ENCODE measurements at places on chromosomes 12 and 14.

GRCh38 chr12:99975321-99975720 lies 9.4 kb downstream of the ANKS1B start:
- DNase-seq, result no peak

DNA sequence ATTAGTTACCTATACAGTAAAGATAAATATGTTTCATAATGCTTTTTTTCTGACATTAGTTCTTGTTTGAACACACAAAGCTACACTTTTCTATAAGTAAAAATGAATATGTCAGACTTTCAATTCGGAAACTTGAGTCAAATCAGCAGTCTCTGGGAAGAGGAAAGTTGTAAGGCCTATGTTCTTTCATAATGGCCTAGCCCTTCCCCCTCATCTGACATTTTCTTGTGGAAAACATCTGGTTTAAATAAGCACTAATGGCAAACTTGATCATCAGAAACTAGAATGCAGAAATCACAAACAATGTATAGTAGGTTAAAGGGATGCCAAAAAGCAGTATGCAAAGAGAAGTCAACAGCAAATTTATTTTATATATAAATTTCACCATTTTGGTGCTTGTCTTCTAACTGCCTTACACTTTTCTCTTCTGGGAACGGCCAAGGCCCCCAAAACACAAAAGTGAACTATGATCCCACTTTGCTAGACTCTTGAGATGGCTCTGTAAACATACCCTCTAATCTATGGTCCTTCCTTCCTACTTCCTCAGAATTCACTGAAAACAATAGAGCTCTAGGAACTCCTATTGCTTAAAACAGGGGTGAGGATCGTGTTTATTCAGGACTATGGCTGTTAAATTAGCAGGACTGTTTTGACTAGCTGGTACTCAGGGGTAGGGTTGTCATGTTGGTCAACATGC lies 444.1 kb downstream of the RAD51B start:
- peak; percentile 62 for DNase-seq

GRCh38 chr12:66633676-66634075 lies 45.2 kb downstream of the GRIP1 start:
- DNase-seq, result peak; percentile 2

DNA sequence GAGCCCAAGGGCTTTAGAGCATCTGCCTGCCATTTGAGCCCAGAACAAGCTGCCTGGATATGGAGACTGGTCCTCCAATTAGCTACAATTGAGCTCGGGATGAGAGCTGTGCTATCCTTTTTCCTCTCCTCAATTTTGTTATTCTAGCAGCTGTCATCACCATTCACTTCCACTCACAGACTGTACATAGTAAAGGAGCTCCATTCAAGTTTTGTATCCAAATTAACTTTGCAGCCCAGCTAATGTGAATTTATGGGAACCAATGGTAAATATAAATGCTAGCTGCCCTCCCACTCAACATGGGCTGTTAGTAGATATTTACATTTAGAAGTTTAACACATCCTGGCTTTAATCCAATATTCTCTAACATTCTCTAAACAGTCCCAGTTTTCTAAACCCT lies 44.6 kb downstream of the BMP4 start:
- no peak for DNase-seq

DNA sequence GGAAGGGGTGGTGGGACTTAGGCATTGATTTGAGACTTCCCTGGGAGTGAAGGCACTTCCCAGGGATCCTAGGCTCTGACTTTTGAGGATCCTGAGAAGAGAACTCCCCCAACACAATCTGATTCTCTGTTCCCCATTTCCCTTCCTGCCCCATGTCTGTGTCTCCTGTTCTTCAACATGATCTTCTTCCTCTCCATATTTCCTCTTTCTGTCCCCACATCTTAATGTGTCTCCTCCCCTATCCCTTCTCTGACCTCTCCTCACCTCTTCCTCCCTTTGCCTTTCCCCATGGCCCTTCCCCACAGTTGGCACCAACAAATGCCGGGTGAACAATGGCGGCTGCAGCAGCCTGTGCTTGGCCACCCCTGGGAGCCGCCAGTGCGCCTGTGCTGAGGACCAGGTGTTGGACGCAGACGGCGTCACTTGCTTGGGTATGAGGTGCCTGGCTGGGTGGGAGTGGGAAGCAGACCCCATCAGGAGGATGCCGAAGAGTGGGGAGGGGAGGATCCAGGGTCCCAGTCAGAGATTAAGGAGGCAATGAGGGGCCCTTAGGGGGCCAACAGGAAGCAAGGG lies 15.2 kb upstream of the LRP1-AS start:
- no peak for DNase-seq

DNA sequence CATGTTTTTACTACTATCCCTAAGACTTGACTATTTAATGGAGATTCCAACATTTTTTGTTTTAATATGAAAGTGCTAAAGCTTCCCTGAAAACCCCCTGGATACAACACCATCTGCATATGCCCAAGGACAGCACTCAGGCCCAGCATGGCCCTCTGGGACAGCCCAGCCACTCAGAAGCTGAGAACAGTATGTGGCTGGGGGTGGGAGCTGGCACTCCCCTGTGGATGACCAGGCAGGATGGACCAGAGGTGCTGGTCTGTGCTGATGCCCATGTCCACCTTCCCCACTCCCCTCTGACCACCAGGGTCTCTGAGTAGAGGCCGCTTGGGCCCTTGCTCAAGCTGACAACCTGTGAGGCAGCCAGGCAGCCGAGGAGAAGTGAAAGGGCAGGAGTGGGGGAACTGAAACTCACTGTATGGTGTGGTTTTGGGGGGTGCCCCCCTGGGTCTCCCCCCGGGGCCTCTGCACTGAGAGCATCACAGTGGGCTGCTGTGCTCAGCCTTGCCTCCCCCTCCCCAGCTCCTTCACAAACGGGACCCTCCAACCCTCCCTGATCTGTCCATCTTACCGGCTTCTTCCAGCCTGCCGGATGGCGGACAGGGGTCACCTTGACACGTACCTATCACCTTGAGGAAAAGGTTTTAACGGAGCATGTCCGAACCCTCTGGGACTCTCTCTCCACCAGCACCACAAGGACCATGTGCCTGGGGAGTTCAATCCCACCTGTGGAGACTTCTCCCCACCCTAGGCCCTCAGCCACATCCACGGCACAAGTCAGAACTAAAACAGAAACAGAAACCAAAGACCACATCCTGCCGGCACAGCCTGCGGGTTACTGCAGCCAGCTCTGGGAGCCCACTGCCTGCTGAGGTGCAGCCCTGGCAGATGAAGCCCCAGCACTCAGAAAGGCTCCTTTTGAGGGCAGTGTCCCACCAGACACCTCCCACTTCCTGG lies at the start of gene TMEM229B:
Gene TMEM229B, minus strand, starts transcription at position 785 of the 957 bp plus-strand sequence. CDS start 14,798 bp downstream, outside the sequence.
- peak; percentile 6 for DNase-seq

- no peak for DNase-seq
Observed at GRCh38 chr14:67833403-67833802, 13.8 kb downstream of the RAD51B start.

- peak; percentile 16 for DNase-seq
Observed at GRCh38 chr12:6767353-6768319, 1.5 kb downstream of the PTMS start.

GRCh38 chr12:24278832-24279231 lies 329.4 kb upstream of the SOX5 start:
- no peak for DNase-seq

DNA sequence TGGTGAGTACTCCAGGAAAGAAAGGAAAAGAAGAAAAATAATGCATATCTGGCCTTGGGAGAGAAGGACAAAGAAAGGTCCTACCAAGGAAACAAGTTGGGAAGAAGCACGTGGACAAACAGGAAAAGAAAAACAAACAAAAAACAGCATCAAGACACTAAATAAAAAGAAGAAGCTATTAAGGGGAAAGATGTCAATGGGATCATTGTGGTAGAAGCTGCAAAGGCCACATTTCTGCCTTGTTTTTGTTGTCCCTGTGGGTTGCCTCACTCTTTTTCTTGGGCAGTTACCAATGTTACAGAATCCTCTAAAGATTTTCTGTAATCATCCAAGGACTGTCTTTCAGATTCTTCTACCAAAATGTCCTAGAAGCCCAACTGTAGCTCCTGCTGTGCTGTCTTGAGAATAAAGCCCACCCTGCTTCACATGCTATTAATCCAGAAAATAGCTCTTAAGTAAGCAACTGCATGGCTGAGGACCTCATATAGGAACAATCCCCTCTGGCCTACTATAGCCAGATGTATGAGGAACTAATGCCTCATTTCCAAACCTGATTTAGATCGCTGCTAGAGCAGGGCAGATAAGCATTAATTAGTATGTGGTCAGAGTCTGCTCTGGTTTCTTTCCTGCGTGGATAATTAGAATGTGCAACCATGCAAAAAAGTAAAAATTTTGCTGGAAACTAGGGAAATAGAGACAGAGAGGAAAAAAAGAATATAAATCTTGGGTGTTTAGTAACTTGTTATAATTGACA lies 10.2 kb upstream of the CPNE8 start:
- DNase-seq, result no peak

GRCh38 chr12:107873223-107873622 lies 98.7 kb downstream of the ASCL4 start:
- no peak for DNase-seq

- no peak for DNase-seq
Observed at GRCh38 chr14:53620890-53621289, 335.7 kb downstream of the BMP4 start.

DNA sequence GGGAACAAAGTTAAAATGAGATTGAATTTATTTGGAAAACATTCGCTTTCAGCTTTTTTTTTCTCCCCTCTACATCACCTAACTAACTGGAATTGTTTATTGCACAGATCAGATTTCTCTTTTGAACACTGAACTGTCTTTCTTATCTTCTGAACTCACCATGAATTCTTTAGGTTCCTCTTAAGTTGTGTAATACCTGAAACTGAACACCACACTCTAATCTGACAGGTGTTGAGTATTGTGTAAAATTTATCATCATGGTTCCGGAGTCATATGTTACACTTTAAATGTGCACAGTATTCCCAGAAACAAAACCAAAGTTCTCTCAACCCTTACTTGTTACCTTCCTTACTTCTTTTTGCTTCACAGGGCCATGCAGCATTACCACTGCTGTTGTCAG lies 66.8 kb downstream of the TGFB3 start:
- DNase-seq, result no peak

DNA sequence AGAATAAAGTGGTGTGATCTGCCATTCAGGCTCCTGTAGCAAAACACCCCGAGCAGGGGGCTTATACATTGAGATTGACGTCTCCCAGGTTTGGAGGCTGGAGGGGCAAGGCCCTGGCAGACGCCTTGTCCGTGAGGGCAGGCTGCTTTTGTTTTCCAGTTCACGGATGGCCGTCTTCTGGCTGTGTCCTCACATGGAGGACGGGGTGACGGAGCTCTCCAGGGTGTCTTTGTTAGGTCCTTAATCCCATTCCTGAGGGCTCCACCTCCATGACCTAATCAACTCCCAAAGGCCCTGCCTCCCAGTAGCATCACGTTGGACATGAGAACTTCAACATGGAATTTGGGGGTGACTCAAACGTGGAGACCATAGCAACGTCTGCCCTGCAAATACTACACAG lies 147.7 kb downstream of the KIF26A start:
- DNase-seq, result no peak

DNA sequence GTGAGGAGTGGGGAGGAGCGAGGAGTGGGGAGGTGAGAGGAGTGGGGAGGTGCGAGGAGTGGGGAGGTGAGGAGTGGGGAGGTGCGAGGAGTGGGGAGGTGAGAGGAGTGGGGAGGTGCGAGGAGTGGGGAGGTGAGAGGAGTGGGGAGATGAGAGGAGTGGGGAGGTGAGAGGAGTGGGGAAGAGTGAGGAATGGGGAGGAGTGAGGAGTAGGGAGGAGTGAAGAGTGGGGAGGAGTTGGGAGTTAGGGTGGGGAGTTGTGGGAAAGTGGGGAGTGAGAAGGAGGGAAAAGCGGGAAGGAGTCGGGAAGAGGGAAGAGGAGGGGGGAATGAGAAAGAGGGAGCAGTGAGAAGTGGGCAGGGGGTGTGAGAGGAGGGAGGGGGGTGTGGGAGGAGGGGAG lies 86.1 kb downstream of the B4GALNT3 start:
- no peak for DNase-seq

DNA sequence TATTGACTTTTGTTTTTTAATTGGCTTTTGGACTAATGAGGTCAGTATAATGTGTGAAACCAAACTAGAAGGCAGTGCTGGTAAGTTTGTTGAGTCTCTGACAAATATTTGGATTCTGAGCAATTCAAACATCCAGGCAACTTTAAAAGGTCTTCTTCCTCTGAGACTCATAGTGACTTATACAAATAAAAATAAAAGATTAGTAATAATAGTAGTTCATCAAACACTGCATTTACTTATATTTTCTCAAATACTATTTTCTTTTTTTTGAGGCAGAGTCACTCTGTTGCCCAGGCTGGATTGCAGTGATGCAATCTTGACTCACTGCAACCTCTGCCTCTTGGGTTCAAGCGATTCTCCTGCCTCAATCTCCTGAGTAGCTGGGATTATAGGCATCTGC lies 337.9 kb downstream of the DAD1 start:
- no peak for DNase-seq

- DNase-seq, result no peak
Observed at GRCh38 chr12:73361156-73361863, 1089.1 kb downstream of the TRHDE start.

DNA sequence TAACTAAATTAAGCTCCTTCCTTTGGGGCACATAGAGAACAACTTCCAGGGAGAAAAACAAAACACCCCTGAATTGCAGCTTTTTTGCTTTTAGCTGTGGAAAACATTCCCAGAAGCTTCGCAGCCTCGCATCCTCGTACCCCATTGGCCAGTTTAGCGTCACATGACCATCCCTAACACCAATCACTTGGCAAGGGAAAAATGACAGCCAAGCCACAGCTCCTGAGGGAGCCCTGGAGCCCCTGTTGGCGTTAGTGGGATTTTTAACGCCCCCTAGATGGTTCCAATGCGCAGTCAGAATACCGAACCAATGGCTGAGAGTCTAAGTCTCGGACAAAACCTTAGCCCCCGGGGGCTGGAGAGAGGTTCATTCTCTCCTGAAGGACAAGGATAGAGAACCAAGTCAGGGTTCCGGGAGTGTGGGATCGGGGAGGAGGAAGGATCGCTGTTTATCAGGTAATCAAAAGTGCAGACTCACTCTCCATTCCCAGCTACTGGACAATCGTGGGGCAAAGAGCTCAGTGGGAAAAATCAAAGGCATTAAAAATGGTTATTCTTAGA lies 135.6 kb upstream of the HIF1A start:
- no peak for DNase-seq

DNA sequence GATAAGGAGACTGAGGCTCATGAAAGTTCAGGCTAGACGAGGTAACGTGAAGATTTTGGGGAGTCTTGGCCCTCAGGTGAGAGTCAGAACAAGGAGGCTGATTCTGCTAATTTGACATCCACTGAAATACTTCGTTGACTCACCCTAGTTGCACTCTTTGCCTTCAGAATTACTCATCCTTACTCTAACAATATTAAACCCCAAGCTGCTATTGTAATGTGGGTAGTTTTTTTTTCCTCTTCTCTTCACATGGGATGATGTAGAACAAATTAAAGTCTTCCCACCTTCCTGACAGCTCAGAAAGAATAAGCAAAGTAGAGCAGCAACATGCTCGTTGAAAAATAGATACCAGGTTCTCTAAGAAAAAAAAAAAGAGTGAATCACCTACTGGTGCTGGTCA lies 22.0 kb upstream of the SRRM4 start:
- DNase-seq, result no peak

DNA sequence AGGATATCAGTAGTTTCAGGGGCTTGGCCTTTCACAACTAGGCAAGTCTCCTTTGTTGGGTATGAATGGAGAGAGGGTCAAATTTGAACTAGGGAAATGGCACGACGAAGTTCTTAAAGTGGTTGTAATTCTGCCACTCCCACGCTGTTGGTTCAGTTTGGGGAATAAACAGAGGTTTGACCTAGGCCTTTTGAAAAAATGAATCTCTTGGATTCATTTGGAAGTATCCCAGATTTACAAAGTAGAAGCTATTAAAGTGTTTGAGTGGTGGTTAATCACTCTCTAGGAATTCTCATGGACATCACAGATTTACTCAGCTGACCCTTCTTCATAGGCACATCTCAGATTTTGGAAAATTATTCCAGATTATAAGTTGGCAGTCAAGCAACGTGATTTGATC lies 14.8 kb downstream of the BATF start:
- DNase-seq, result no peak
